ENCODE measurements at places on chromosomes 1 and 21. TPM values are rescaled to one million over a fixed set of nuclear protein-coding genes. Genes with fewer than 3 reads are reported as not detected.

GRCh38 chr1:50452700-50453099 is 29.5 kb upstream of the DMRTA2 start:
- peaks cover 53% of the 10 kb centered on the region for H3K4me1 ChIP-seq
- H3K36me3 ChIP-seq: no peaks in the 10 kb centered on the region
- H3K27ac ChIP-seq: peak overlapping the region; percentile 37
- no peak overlapping the region for H3K4me3 ChIP-seq
- H3K27me3 ChIP-seq: no peaks in the 10 kb centered on the region
- no peak for DNase-seq

DNA sequence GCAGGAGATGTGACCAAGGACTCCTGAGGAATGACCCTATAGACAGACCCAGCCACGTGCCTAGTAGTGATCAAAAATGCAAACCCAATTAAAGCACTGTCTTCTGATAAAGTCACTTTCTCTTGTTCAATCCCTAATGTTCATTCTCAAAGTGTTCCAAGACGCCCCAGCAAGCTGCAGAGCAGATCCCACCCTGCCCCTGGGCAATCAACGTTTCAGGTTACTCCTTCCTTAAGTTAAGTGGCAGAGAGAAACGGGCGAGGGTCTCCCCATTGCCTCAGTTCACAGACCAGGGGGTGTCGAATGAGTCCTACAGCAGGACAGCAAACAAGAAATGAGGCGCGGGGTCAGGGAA is 699 bp upstream of the RGS2 start:
- no peaks in the 10 kb centered on the region for H3K36me3 ChIP-seq
- H3K4me3 ChIP-seq: peak overlapping the region; percentile 98
- DNase-seq: no peak
- H3K27ac ChIP-seq: peak overlapping the region; percentile 92

GRCh38 chr1:240575981-240576662 is 35.8 kb downstream of the GREM2 start:
- H3K27ac ChIP-seq: peak overlapping the region; percentile 93
- peak overlapping the region; percentile 90 for H3K4me3 ChIP-seq
- peaks cover 5% of the 10 kb centered on the region for H3K4me1 ChIP-seq
- no peaks in the 10 kb centered on the region for H3K36me3 ChIP-seq
- DNase-seq: no peak
- no peaks in the 10 kb centered on the region for H3K27me3 ChIP-seq

- no peak overlapping the region for H3K27ac ChIP-seq
- no peaks in the 10 kb centered on the region for H3K36me3 ChIP-seq
- H3K4me3 ChIP-seq: no peak overlapping the region
- no peaks in the 10 kb centered on the region for H3K27me3 ChIP-seq
- no peak for DNase-seq
These were observed 11.2 kb downstream of the RCAN1 start for GRCh38 chr21:34603710-34604057.

Gene DYNLT4
- total RNA-seq: 2.1 TPM

Gene CLCNKA
- not detected for total RNA-seq
